ENCODE measurements at places on chromosomes 1 and 21.
A peak's percentile ranks its signal among the peaks of the same experiment; 100 is the strongest.

- DNase-seq: no peak
Measured at GRCh38 chr1:163426505-163427251, 104.9 kb downstream of the NUF2 start.

DNA sequence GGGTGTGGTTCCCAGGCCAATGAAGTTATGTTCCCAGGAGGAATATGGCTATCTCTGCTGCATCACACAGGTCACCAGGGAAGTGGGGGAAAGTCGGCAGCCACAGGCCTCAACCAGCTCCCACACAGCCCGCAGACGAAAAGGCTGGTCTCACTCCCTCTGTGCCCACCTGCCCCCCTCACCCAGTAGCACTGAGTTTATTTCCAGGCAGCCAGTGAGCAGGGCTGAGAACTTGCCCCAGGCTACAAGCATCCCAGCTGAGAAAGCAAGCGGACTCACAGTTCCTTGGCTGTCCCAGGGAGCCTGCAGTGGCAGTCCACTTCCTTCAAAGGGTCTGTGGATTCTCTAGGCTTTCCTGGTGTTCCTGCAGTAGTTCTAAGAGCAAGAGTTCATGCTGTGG, 68.9 kb downstream of the SLC5A9 start:
- no peak for DNase-seq

DNA sequence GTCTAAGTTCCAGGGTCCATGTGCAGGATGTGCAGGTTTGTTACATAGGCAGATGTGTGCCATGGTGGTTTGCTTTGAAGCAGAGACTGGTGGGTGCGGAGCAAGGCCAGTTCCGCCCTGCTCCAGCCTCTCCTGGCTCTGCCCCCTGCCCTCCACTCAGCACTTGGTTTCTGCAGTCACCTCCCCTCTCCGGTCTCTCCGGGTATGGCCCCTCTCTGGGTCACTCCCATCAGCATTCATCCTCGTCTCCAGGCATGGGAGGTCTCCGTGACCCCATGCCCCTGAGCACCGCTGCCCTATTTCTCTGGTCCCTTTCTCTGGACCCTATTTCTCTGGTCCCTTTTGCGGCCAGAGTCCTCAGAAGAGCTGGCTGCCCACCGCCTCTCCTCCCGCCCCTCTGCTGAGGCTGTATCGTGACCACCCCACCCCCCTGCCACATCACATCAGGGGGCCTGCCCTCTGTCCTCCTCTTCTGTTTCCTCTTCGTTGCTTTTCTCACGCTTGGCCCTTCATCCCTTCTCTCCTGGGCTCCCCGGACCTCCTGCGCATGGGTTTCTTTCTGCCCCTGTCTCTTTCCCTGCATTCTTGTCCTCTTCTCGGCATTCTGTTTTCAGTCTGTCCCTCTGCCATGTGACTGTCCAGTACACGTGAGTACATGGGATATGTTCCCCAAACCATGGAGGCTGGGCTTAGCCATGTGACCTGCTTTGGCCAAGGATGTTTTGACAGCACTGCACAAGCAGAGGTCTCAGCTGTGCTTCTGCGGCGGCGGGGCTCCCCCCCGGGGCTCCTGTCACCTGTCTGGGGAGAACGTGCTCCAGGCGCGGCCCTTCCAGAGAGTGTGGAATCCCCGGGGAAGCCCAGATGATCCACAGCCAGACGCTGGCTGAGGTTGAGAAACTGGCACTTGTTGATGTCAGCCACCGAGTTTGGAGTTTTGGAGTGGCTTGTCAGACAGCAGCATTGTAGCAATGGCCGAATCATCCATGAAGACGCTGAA, 54.4 kb upstream of the C1orf174 start:
- no peak for DNase-seq

DNA sequence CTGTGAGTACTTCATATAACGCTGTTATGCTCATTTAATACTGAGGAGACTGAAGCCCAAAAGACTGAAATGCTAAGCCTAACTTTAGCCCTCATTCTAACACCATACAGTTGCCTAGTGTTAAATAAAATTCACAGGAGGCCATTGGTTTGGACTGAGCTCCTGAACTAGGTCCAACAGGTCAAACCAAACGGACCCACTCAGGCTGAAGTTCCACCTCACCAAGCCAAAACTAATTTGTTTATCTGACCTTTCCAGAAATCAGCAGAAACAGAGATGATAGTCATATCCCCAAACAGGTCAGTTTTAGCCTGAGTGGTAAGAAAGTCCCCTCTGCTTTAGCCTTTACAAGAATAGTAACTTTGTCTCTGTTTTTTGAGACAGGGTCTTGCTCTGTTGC, 311.3 kb upstream of the ZP4 start:
- no peak for DNase-seq

GRCh38 chr21:38319781-38320180, 63.0 kb downstream of the KCNJ15 start:
- DNase-seq: no peak

DNA sequence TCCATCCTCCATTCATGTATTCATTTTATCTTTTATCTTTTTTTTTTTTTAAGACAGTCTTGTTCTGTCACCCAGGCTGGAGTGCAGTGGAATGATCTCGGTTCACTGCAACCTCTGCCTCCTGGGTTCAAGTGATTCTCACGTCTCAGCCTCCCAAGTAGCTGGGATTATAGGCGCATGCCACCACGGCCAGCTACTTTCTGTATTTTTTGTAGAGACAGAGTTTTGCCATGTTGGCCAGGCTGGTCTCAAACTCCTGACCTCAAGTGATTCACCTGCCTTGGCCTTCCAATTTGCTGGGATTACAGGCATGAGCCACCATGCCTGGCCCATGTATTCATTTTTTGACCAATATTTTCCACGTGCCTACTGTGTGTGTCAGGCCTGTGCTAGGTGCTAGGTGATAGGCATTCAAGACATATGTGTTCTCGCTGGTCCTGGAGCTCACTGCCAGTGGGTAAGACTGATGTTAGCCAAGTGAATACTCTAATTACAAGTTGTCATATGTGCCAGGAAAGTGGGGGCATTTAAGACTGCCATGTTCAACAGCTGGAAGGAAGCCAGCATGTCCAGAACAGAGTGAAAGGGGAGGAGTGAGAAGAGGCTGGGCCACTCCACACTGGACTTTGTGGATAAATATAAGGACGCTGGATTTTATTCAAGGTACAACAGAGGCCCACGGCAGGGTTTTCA, 5.3 kb upstream of the CELSR2 start:
- no peak for DNase-seq

DNA sequence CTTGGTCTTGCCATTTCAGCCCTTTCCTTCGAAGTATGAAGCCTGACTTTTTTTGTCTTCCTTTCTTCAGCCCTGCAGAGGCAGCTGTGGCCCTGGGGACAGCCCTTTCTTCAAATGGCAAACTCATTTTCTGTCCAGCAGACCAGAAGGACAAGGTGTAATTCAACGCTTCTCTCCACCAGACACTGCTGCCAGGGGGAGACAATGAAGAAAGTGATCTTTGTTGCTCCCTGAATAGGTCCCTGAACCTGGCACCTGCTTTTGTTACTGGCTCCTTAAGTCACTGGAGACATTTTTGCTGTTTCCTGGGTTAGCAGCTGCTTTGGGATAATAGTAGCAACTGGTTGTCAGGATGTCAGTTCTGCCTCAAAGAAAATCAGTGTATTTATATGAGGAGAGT, 50.8 kb upstream of the MACF1 start:
- DNase-seq: no peak

- no peak for DNase-seq
Measured at GRCh38 chr1:38672692-38673091, 186.9 kb downstream of the RRAGC start.

- no peak for DNase-seq
Measured at GRCh38 chr1:218946147-218946546, 227.5 kb upstream of the LYPLAL1 start.

GRCh38 chr1:99858286-99858685, 8.1 kb downstream of the AGL start:
- no peak for DNase-seq

- DNase-seq: no peak
Measured at GRCh38 chr1:96076589-96076988, 645.0 kb upstream of the PTBP2 start.

DNA sequence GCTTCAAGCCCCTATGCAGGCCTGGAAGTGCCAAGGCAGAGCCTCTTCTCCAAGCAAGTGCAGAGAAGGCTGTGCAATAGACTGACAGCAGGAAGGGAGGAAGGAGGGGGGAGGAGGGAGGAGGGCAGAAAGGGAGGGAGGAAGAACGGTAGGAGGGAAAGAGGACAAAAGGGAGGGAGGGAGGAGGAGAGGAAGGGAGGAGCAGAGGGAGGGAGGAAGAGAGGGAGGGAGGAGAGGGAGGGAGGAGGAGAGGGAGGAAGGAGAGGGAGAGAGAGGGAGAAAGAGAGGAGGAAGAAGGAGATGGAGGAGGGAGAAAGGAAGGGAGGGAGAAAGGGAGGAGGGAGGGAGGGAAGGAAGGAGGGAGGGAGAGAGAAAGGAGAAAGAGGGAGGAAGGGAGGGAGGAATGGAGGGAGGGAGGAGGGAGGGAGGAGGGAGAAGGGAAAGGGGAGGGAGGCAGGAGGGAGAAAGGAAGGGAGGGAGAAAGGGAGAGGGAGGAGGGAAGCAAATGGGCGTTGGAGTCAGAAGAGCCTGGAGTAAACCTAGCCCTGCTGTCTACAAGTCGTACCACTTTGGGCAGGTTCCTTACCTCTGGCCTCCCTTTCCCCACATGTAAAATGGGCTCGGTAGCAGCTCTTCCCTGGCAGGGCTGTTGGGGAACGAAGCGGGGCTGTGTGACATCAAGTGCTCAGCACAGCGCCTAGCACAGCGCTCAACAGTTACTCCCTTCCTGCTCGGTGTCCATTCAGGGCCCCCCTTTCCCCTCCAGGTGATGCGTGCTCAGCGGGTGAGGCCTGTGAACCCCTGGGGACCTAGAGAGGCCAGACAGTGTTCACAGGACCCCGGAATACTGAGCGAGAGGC, 244.6 kb downstream of the NPHP4 start:
- no peak for DNase-seq

DNA sequence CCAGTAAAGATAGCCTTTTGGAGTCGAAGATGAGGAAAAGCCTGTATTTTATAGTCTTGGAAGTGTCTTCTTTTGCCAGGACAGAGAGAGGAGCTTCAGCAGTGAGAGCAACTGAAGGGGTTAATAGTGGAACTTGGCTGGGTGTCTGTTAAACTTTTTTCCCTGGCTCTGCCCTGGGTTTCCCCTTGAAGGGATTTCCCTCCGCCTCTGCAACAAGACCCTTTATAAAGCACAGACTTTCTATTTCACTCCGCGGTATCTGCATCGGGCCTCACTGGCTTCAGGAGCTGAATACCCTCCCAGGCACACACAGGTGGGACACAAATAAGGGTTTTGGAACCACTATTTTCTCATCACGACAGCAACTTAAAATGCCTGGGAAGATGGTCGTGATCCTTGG, at the start of gene VCAM1:
TSS of gene VCAM1 (plus strand) at position 253 of the 400 bp plus-strand sequence. CDS start at position 372, 119 bp downstream.
- DNase-seq: no peak

DNA sequence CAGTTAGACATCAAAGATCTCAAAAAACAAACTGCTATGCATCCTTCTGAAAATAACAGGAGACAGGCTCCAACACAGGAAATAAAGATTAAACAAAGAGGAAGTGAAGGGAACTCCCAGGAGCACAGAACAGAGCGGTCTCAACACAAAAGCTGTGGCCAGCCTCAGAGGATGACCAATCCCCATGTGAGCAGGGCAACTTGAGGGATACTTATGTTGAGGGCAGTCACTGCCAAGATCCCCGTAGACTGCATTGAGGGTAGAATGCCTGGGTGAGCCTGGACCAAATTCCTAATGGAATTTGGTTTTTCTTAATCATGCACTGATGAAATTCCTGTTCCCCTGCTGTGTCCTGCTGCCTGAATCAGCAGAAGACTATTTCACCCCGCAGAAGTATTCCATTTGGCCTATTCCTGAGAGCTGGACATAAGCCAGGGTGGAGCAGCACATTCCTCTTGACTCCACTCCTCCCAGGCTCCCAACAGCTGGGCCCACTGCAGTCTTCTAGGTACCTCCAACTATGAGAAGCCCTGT, 49.0 kb downstream of the JAK1 start:
- peak; percentile 92 for DNase-seq

DNA sequence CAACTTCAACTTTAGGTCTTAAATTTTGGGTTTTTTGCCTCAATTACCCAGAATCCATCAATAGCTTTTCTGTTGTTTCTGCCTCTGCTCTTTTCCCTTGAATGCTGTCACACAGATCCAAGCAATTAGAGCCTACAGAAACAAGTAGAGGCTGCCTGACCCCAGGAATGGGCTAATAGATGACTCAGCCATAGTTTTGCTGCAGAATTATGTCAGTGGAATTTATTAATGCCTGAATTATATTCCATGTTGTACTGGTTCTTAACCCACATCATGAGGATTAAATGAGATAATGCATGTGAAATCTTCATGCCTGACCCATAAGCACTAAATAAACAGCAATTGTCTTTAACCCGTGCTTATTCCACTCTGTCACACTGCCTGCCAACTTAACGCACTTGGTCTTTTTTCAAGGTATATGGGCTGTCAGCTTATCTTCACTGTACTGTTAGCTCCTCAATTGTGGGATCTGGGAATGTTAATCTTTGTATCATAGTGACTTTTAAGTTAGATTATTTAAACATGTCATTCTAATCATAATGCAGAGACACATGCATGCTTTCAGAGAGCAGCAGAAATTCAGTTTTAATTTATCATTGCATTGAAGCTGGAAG, 213.3 kb downstream of the ROR1 start:
- no peak for DNase-seq

- no peak for DNase-seq
Measured at GRCh38 chr1:237931581-237931980, 40.9 kb upstream of the ZP4 start.

GRCh38 chr1:41631971-41632370, 147.5 kb upstream of the EDN2 start:
- DNase-seq: no peak

DNA sequence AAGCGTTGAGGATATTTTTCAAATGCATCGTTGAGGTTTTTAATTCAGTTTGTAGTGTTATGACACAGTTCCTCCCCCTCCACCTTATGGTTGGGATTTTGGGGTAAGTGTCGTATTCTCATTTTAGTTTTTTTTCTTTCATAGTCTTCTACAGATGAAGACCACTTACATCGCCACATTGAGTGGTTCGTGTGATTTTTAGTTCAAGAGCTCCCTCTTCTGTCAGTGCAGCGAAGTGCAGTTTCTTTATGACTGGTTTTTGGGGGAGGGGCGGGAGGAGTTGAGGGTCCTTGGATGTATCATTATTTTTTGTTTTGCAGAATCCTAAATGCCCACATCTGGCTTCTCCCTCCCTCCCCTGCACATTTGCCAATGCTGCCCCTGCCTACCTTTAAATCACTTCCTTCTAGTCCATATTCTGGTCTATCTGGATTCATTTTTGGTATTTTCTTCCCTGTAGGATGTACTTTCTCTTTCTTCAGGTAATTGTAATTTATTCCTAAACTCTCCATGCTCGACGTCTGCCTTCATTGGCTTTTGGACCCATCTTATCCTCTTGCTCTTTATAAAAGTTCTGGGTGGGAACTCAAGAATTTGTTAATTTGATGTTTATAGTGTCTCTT, 433.1 kb downstream of the CAMTA1 start:
- DNase-seq: no peak

GRCh38 chr1:51578383-51579109, 38.3 kb upstream of the OSBPL9 start:
- no peak for DNase-seq
